Fibroblast of lung (primary cell): ENCODE measurements at places on chromosomes 6 and 20. TPM values are rescaled to one million over a fixed set of nuclear protein-coding genes. Genes with fewer than 3 reads are reported as not detected.
A peak's percentile ranks its signal among the peaks of the same experiment; 100 is the strongest.

The ADGRF1 gene
- not detected in 2 replicates for polyA plus RNA-seq

The OR2H2 gene
- not detected in 2 replicates for polyA plus RNA-seq

The SLC12A5 gene
- 0.11 and 0.27 TPM in 2 replicates for polyA plus RNA-seq

The ZDHHC14 gene
- 1.7 and 2.3 TPM in 2 replicates for polyA plus RNA-seq

The BAG2 gene
- 21.1 and 27.3 TPM in 2 replicates for polyA plus RNA-seq

The METTL24 gene
- 0.05 and 0.18 TPM in 2 replicates for polyA plus RNA-seq

The KHDC1L gene
- 0.12 and 0.19 TPM in 2 replicates for polyA plus RNA-seq

The KCNQ2 gene
- polyA plus RNA-seq, result not detected in 2 replicates

The KIF13A gene
- 52.3 and 55.0 TPM in 2 replicates for polyA plus RNA-seq

The CASP8AP2 gene
- polyA plus RNA-seq, result 9.5 and 10.8 TPM in 2 replicates

The DBNDD2 gene
- 28.1 and 51.8 TPM in 2 replicates for polyA plus RNA-seq

The BMP7 gene
- polyA plus RNA-seq, result not detected in 2 replicates

The AP5S1 gene
- polyA plus RNA-seq, result 11.8 and 12.2 TPM in 2 replicates

The CBLN4 gene
- not detected in 2 replicates for polyA plus RNA-seq

The PHACTR2 gene
- 45.5 and 55.0 TPM in 2 replicates for polyA plus RNA-seq

The CDKN1A gene
- 166 and 238 TPM in 2 replicates for polyA plus RNA-seq

DNA sequence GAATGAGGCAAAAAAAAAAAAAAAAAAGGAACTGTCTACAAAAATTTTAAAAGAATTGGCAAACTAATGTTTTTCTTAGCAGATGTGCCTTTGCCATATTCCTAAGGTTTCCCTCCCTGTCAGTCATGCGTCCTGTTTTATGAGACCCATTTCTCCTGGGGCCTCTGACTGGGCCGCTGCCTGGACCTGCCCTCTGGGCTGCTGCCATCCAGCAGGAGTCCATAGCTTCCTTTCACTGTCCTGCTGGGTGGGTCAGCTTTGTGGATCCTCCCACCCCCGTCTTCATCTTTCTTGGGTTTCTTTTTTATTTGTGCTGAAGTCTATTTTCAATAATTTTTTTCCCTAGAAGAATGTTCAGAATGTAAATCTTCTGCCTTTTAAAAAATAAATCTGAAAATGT is 110.8 kb upstream of the SCP2D1 start:
- DNase-seq, result no peak

GRCh38 chr20:62764156-62764935 is 31.9 kb upstream of the MRGBP start:
- no peak for DNase-seq

DNA sequence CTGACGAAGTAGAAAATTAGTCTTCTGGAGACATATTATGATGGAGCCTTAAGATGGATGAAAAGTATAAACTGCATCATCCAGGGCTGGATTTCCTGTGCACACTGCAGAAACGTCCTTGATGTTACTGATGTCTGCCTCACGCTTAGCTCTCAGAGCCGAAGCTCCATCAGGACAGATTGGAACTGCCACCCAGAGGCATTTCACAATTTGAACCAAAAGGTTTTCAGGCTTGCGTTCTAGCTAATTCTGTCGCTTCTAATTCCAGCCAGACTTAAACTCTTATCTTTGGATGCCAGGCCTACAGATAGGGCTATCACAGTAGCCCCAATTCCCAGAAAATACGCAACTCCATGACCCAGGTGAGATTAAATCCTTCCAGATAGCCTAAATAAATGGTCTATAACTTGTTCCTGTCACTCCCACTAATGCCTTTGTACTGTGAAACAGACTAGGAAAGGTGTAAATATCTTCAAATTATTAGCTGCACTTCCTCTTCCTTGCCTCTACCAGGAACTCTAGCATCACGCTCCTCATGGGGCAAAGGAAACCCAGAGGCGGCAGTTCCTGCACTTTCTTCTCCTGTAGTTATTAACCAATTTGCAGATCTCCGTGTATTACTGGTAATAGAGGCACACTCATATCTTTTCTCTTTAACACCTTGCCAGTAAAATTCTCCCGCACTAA is 634.6 kb downstream of the PRKN start:
- DNase-seq, result no peak

DNA sequence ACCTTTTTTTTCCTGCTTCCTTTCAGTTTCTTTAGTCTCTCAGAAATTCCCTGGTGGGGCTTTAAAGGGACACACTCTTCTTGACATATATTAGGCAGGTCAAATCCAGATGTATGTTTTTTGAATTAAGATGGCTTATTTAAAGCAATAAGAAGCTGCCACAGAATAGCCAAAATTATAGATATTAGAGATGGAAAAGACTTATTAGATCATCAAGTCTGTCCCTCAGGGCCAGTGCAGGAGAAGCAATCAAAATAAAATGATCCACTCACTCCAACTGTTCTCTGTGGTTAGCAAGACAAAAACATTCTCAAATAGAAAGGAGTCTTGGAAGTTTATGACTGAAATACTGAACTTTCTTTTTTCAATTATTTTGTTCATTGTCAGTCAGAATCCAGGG is 462.8 kb downstream of the CDC5L start:
- DNase-seq, result no peak

DNA sequence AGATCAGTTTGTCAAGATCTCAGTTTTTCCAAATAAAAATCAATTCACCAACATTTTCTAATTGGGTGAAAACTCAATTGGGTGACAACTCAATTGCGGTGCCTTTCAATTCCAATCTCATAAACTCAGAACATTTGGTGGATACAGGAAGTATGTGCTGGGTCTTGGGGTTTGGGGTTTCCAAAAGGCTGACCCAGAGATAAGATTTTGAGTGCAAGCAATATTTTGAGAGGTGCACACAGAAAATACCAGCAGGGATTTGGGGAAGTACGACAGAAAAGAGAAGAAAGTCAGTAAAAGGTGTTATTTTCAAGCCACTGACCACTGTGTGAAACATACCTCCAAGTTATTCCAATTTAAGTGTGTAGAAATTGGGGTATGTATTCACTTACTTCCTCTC is 258.0 kb downstream of the PHACTR1 start:
- DNase-seq, result no peak

DNA sequence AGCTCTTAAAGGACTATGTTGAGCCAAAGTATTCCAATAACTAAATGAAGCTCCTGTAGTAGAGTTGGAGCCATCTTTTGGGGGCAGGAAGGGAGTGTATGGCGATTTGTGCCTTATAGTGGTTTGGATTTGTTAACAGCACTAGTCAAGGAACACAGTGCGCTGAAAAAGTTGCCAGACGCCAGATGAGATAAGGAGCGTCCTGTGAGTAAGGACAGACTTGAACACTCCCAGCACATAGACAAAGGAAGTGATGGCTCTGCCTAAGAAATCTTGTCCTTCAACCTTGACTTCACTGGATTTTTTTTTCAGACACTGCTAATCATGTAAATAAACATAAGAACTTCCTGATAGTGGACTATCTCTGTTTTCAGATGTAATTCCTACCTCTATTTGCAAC is 136.9 kb downstream of the TRMT11 start:
- DNase-seq, result no peak

GRCh38 chr20:37295001-37295400 is 5.5 kb downstream of the MANBAL start:
- DNase-seq, result peak; percentile 99

GRCh38 chr6:157285422-157285779 is 37.9 kb downstream of the TMEM242 start:
- DNase-seq, result no peak

GRCh38 chr6:127868338-127868737 is 32.5 kb downstream of the THEMIS start:
- DNase-seq, result no peak

GRCh38 chr20:24149881-24150307 is 161.3 kb upstream of the GGTLC1 start:
- no peak for DNase-seq

GRCh38 chr6:111759331-111759835 is 113.9 kb downstream of the FYN start:
- DNase-seq, result peak; percentile 32

GRCh38 chr6:113876695-113877094 is 19.6 kb downstream of the MARCKS start:
- DNase-seq, result peak; percentile 25

DNA sequence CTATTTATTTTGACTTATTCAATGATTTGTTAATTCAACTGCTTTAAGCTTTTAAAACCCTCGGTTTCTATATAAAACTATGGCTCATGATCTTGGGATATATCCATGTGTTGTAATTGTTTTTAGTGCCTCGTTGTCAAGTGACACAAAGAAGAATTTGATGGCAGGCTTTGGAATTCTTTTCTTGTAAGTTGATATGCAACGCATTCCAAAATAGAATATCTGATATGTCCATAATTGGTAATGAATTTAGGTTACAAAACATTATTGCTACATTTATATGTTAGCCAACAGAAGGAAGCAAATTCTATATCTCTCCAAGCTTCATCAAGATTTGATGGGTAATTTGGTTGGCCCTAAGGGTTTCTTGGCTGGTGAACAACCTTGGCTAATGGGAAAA is 220.4 kb upstream of the RIMS1 start:
- peak; percentile 2 for DNase-seq

DNA sequence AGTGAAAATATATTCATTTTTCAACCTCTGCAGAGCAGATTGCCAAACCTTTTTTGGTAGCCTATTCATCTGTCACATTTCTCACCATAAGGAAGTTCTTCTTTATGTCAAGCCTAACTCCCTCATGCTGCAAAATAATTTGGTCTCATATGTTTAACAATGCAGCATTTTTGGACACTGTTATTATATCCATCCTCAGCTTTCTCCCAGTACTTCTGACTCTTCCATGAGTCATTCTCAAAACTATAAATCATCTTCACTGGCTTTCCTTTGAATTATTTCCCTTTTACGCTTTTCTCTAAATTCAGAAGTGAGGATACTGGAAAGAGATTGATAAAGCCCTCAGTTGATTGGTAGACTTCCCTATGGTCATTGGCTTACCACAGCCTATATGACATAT is 192.2 kb downstream of the TPBG start:
- DNase-seq, result peak; percentile 61

GRCh38 chr6:93036835-93037234 is 382.5 kb downstream of the EPHA7 start:
- DNase-seq, result peak; percentile 14

DNA sequence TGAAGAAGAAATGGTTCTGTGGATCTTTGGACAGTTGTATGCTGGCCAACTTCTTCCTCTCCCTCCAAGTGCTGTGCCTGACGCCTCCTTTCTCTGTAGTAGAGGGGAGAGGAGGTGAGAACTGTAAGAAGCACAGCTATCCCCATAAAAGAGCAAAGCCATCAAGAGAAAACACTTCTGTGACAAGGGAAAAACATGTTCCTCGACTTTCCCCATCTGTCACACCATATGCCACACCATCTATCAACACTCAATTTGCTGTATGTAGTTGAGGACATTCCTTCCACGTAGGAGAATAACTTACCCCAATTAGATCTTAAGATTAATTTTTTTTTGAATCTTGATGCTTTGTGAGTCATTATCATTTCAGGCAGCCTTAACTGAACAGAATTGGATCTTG is 156.2 kb upstream of the PLCB4 start:
- DNase-seq, result no peak

GRCh38 chr6:29958046-29958445 is 15.7 kb downstream of the HLA-A start:
- no peak for DNase-seq

DNA sequence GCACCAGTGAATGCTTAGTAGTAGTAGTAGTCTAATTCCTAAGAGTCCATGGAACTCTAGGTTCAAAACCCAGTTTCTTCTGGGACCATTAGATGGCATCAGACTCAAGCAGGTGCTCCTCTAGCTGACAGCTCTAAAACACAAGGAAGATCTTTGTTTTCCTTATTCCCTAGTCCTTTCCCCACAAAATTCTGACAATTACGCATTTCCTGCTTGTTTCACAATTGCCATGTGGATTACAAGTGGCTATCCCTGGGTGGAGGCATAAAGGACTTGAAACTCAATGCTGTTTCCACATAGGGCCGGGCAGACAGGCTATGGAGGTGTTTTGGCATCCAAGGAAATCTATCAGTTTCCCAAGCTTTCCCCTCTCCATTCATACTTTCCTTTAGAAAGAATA is 9.2 kb upstream of the HLA-DOB start:
- DNase-seq, result peak; percentile 68

GRCh38 chr20:3818155-3819151 is 1.9 kb upstream of the AP5S1 start:
- DNase-seq, result peak; percentile 82

GRCh38 chr6:87972279-87972678 is 75.4 kb upstream of the SPACA1 start:
- no peak for DNase-seq

- DNase-seq, result no peak
Observed at GRCh38 chr6:36339146-36339545, 2.5 kb upstream of the BNIP5 start.

GRCh38 chr6:111615916-111616612 is 10.4 kb upstream of the TRAF3IP2 start:
- no peak for DNase-seq
